T-helper 1 cell (primary cell): ENCODE measurements at places on chromosomes 13 and 19.

DNA sequence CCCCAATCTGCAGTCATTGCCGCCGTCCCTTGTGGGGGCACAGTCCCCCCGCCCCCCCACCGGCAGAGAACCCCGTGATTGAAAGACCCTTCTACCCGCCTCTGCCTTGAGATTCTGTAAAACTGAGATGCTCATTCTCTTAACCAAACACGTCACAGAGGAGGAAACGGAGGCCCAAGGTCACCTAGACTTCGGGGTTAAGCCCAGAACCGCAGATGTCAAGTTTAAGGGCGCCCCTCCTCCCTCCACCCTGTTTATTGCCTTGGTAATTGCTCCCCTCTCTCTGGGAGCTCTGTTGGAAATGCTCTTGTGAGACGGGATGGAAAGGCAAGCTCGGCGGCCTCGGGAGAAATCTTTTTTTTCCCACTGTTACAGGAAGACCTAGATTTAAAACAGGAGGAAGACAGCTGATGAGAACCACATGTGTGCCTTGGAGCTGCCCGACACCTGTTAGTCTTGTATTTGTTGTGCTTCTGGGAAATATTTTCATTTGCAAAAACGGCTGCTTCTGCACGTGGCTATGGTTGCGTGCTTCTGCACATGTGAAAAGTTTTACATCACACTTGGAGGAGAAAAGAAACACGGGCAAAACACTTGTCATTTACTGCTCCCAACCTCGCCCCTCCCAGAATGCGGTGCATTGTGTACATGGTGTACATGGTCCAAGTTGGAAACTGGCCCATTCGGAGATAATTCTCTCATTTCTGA lies 1.1 kb upstream of the MED26 start:
- DNase-seq, result no peak

GRCh38 chr19:48476176-48476575 lies 7.0 kb downstream of the CYTH2 start:
- DNase-seq, result no peak

GRCh38 chr13:111790621-111791020 lies 276.3 kb upstream of the SOX1 start:
- no peak for DNase-seq

DNA sequence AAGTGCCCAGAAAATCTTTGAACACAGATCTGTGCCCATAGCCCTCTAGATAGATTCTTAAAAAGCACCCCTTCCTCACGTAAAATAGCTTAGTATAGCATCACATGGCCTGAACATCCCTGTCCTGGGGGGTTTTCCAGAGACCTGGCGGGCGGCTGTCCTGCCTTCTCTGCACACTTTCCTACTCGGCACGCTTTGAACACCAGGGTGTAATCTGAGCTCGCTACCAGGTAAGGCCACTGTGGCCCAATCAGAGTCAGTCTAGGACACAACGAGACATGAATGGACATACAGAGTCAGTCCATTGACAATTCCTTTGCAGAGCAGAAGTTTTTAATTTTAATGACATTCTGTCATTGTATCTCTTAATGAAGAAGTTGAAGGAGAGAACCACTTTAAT lies 8.1 kb downstream of the CYP2A13 start:
- no peak for DNase-seq
